ENCODE measurements at places on chromosomes 7 and 10. TPM values are rescaled to one million over a fixed set of nuclear protein-coding genes. Genes with fewer than 3 reads are reported as not detected.
A peak's percentile ranks its signal among the peaks of the same experiment; 100 is the strongest.

DNA sequence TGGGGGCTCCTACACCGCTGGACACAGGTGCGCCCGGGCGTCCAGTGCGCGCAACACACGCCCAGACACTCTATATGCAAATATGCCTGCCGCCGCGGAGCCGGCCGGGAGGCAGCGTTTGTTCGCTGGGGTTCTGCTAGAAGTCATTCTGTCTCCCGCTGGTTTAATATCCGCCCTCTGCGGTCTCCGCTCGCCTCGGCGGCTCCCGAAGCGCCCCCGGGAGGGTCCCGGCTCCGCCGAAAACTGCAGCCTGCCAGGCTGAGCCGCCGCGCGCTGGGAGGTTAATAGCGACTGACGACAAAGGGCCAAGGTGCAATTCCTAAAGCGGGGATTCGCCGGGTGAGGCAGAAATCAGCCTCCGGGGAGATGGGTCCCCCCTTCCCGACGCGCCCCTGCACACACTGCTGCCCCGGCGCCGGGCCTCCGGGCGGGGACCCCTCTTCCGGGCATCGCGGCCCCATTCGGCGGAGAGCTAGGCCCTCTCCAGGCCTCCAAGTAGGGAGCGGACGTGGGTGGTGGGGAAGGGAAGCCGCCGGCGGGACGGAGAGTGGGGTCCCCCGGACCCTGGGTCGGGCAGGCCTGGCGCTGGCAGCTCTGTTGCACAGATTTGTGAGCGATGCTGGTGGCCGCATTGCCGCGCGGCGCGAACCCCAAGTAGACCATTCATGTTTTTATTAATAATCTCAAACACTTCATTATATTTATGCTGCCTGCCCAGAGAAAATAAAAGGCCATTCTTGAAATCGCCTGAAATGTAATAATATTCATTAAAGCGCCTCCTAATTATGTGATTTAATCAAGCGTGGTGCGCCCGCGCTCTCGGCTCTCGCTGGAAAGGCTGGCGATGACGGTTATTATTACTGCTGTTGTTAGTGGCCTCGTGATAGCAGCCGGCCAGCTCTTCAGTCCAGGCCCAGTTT lies 9.1 kb downstream of the EN2 start:
- H3K27ac ChIP-seq, result no peak overlapping the region
- DNase-seq, result no peak
- H3K4me1 ChIP-seq, result peaks cover 15% of the 10 kb centered on the region
- peak overlapping the region; percentile 45 for H3K4me3 ChIP-seq
- H3K36me3 ChIP-seq, result peaks cover 6% of the 10 kb centered on the region
- H3K27me3 ChIP-seq, result peaks cover 69% of the 10 kb centered on the region

DNA sequence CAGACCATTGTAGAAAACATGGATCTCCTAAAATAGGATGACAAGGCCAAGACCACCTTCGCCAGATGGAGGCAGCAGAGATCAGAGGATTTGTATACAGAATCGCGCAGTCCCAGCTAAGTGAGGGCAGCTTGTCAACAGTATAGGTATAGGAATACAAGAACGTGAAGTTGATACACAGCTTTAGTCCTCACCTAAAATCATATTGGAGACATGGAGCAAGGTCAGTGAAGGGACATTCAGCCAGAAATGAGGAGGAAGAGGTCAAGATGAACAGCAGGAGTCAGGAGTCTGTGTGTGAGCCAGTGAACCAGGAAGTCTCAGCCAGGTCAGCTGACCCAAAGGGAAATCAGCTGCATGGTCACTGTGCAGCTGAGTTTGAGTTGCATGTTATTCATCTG lies 263.4 kb upstream of the PRKCQ start:
- peaks cover 45% of the 10 kb centered on the region for H3K27me3 ChIP-seq
- peaks cover 5% of the 10 kb centered on the region for H3K4me1 ChIP-seq
- DNase-seq, result no peak
- H3K36me3 ChIP-seq, result peaks cover 2% of the 10 kb centered on the region
- H3K27ac ChIP-seq, result no peak overlapping the region

DNA sequence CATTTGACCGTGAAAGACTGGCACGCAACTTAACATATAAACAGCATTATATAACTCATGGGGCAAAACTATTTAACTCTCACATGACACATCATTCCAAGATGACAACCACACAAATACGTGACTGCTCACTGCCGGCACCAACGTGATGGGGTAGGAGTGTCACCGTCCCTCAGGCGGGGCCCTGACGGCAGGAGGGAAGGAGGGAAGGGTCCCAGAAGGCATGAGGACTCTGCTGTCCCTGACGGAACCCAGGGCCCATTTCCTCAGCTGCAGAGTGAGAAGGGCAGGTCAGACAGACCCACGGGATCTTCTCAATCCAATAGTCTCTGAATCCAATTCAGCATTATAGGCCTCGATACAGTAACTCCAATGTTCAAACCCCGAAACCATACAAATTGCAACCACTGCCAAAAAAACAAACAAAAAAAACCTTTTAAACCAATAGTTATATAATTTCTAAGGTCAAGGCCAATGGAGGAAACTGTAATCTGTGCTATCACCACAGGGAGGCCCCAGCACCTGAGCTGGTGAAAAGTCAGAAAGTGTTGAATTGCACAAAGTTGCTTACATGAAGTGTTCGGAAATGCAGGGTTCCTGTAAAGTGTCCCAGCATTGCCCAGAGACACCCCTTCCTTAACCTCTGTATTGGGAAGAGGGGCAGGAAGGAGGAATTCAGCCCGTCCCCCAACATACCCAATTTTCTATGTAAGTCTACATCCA lies 137.4 kb downstream of the TNS3 start:
- H3K27me3 ChIP-seq, result peaks cover 12% of the 10 kb centered on the region
- H3K4me1 ChIP-seq, result peaks cover 3% of the 10 kb centered on the region
- DNase-seq, result no peak
- H3K36me3 ChIP-seq, result no peaks in the 10 kb centered on the region

SPDYE1 gene
- not detected for total RNA-seq

- H3K4me3 ChIP-seq, result peak overlapping the region; percentile 87
- DNase-seq, result no peak
- peaks cover 15% of the 10 kb centered on the region for H3K4me1 ChIP-seq
- H3K27ac ChIP-seq, result peak overlapping the region; percentile 93
- H3K36me3 ChIP-seq, result peaks cover 5% of the 10 kb centered on the region
- peaks cover 4% of the 10 kb centered on the region for H3K27me3 ChIP-seq
These were observed 43.7 kb downstream of the CH25H start for GRCh38 chr10:89163265-89163995.

GRCh38 chr10:130727766-130728490 lies 583.6 kb downstream of the TCERG1L start:
- no peak overlapping the region for H3K4me3 ChIP-seq
- H3K27ac ChIP-seq, result no peak overlapping the region
- no peak for DNase-seq
- H3K36me3 ChIP-seq, result no peaks in the 10 kb centered on the region
- no peaks in the 10 kb centered on the region for H3K4me1 ChIP-seq

PDGFA gene
- 20.2 TPM for total RNA-seq

- H3K36me3 ChIP-seq, result peaks cover 2% of the 10 kb centered on the region
- DNase-seq, result no peak
- H3K27ac ChIP-seq, result peak overlapping the region; percentile 80
- H3K27me3 ChIP-seq, result no peaks in the 10 kb centered on the region
- H3K4me1 ChIP-seq, result peaks cover 40% of the 10 kb centered on the region
- no peak overlapping the region for H3K4me3 ChIP-seq
These were observed 94.1 kb downstream of the PFKFB3 start for GRCh38 chr10:6296828-6297251.

GRCh38 chr7:150951521-150951920 lies 26.6 kb downstream of the KCNH2 start:
- peaks cover 4% of the 10 kb centered on the region for H3K27me3 ChIP-seq
- peaks cover 2% of the 10 kb centered on the region for H3K36me3 ChIP-seq
- no peak overlapping the region for H3K27ac ChIP-seq
- peaks cover 3% of the 10 kb centered on the region for H3K4me1 ChIP-seq
- DNase-seq, result no peak
- no peak overlapping the region for H3K4me3 ChIP-seq

DNA sequence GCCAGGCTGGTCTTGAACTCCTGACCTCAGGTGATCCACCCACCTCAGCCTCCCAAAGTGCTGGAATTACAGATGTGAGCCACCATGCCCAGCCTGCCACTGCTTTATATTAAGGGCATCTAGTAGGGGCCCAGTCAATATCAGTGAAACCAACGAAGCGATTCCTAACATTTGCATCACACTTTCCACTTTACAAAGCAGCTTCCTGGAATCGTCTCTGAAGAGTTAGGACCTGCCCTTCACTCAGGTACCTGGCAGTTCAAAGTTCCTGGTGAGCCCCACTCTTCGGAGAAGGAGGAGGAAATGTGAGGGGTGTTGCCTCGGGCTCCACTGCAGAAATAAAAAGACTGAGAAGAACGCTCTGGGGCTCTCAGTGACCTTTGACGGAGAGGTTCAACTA lies 31.1 kb upstream of the EZH2 start:
- H3K4me3 ChIP-seq, result peak overlapping the region; percentile 43
- H3K36me3 ChIP-seq, result no peaks in the 10 kb centered on the region
- no peaks in the 10 kb centered on the region for H3K27me3 ChIP-seq
- peaks cover 36% of the 10 kb centered on the region for H3K4me1 ChIP-seq
- DNase-seq, result no peak

All from T-helper 17 cell (primary cell).